ENCODE measurements at places on chromosomes 6 and 20. TPM values are rescaled to one million over a fixed set of nuclear protein-coding genes. Genes with fewer than 3 reads are reported as not detected.

Gene MOCS1
- total RNA-seq: 14.0 TPM

Gene SUMO4
- 7.7 TPM for total RNA-seq

DNA sequence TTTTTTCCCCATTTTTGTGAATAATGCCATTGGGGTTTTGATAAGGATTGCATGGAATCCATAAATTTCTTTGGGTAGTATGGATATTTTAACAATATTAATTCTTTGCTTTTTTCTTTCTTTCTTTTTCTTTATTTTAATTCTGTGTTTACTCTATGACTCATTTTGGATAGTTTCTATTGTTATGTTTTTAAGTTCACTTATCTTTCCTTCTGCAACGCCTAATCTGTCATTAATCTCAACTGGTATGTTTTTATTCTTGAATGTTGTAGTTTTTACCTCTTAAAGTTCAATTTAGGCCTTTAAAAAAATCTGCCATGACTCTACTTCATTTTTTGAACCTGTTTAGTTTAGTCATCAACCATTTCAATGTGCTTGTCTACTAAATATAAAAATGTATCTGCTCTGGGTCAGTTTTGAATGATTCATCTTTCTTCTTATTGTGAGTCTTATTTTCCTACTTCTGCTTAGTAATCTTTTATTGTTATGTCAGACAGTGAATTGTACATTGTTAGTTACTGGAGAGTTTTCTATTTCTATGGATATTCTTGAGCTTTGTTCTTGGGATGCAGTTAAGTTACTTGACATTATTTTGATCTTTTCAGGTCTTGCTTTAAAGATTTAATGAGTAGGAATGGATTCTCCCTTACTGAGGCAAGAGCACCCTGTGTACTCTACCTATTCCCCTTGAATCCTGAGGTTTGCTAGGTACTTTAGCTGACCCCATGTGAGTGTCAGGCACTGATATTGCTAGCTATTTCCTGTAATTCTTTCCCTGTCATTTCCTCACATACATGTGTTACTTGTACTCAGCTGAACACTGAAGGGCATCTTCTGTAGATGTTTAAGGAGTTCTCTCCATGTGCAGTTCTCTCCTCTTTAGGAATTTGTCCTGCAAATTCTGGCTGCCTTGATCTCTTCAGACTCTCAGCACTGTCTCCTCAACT lies 104.2 kb downstream of the TFAP2B start:
- H3K27me3 ChIP-seq: no peaks in the 10 kb centered on the region
- H3K36me3 ChIP-seq: no peaks in the 10 kb centered on the region
- no peak for DNase-seq

GRCh38 chr20:34049897-34050695 lies 56.4 kb downstream of the RALY start:
- H3K27me3 ChIP-seq: no peaks in the 10 kb centered on the region
- H3K4me1 ChIP-seq: peaks cover 72% of the 10 kb centered on the region
- DNase-seq: no peak
- no peak overlapping the region for H3K27ac ChIP-seq
- H3K36me3 ChIP-seq: peaks cover 6% of the 10 kb centered on the region

DNA sequence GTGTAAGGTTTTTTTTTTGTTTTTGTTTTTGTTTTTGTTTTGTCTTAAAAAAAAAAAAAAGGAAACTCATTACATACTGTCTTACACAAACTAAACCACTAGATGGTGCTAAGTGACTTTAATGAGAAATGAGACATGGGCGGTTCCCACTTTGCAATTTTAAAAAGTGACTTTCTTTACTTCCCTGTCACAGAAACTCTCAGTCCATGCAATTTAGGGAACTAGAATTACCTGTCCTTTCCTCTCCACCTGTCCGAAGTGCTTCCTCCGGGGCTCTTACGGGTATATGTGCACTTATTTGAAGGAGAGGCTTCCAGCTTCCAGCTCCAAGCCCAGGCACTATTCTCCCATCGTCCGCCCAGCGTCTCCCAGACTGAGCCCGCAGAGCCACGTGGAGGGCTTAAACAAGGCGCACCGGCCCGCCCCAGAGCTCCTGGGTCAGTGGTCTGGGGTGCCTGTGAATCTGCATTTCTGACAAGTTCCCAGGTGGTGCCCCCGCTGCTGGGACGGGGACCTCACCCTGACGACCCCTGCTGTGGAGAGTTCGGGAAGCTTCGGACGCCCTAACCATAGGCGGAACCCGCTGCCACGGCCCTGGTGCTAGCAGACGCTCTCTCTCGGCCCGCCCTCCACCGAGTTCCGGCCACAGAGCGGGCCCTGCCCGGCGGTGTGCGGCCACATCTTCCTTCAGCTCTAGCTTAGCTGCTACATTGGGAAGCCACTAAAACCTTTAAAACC lies 26.1 kb downstream of the BFSP1 start:
- peak overlapping the region; percentile 40 for H3K4me3 ChIP-seq
- peaks cover 11% of the 10 kb centered on the region for H3K4me1 ChIP-seq
- peak; percentile 81 for DNase-seq
- H3K27ac ChIP-seq: peak overlapping the region; percentile 52
- H3K27me3 ChIP-seq: no peaks in the 10 kb centered on the region
- H3K36me3 ChIP-seq: no peaks in the 10 kb centered on the region

GRCh38 chr20:5222919-5223634 lies 93.7 kb downstream of the PROKR2 start:
- no peaks in the 10 kb centered on the region for H3K4me1 ChIP-seq
- peak; percentile 58 for DNase-seq
- no peak overlapping the region for H3K4me3 ChIP-seq
- no peaks in the 10 kb centered on the region for H3K27me3 ChIP-seq
- H3K36me3 ChIP-seq: no peaks in the 10 kb centered on the region

DNA sequence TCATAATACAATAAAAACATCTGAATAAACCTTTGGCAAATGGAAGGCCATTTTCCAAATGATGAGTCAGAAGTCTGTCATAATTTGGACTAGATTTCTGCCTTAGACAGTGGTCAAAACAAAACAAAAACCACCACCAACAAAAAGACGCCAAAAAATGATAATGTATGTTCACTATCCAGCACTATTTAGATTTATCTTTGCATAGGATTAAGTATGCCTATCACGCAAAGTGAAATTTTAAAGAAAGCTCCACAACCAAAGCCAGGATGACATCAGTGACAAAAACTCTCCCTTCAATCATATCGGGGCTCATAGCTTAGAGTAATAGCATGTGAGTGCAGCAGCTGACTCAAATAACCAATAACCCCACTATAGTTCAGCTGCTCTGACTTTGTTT lies 201.9 kb downstream of the MOXD1 start:
- no peak overlapping the region for H3K4me3 ChIP-seq
- H3K27ac ChIP-seq: no peak overlapping the region
- no peaks in the 10 kb centered on the region for H3K36me3 ChIP-seq
- H3K4me1 ChIP-seq: no peaks in the 10 kb centered on the region
- no peak for DNase-seq

Gene MDC1
- 9.6 TPM for total RNA-seq

DNA sequence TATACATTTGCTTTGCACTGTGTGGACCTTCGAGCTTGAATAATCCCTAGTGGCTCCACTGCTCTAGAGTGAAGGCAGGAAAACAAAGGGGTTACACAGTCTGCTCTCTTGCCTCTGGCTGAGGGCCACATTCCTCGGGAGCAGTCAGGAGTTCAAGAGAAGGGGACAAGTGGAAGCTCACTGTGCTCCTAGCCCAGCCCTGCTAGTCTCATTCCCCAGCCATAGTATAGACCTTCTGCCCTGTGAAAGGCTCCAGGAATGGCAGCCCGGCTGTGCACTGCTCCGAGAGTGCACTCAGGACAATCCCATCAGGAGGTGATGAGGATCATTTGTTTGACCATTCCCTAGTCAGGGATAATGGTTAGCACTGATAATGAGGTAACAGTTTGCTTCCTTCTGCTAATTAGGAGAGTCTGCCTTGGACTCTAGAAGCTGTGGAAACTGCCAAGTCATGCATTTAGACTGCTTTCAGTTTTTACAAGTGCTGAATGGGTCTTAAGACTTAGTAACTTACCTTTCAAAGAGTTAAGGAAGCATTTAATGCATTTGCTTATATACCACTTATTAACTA lies 8.5 kb downstream of the IYD start:
- H3K4me1 ChIP-seq: no peaks in the 10 kb centered on the region
- H3K36me3 ChIP-seq: no peaks in the 10 kb centered on the region
- H3K27ac ChIP-seq: no peak overlapping the region
- no peaks in the 10 kb centered on the region for H3K27me3 ChIP-seq
- no peak overlapping the region for H3K4me3 ChIP-seq

- no peak overlapping the region for H3K4me3 ChIP-seq
- DNase-seq: no peak
- no peaks in the 10 kb centered on the region for H3K27me3 ChIP-seq
- no peaks in the 10 kb centered on the region for H3K36me3 ChIP-seq
- no peak overlapping the region for H3K27ac ChIP-seq
Measured at GRCh38 chr6:133170602-133171001, 70.6 kb upstream of the EYA4 start.
